ENCODE measurements at places on chromosomes 6 and 20.

DNA sequence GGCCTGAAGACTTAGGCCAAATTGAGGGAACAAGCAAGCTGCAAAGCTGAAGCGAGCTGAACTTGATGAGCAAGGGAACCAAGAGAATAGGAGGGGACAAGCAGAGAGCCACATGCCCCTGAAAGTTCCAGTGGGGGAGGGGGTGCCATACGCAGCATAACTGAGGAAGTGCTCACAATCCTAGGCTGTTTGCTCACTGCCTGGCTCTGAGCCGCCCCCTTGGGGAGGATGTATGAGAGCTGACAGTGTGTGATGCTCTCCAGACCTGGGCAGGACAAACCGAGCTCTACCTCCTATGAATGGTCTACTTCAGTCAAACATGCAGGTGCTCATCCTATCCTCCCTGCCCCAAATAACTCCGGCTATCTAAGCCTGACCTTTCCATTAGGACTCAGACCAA lies 52.1 kb downstream of the FAXC start:
- DNase-seq, result no peak

DNA sequence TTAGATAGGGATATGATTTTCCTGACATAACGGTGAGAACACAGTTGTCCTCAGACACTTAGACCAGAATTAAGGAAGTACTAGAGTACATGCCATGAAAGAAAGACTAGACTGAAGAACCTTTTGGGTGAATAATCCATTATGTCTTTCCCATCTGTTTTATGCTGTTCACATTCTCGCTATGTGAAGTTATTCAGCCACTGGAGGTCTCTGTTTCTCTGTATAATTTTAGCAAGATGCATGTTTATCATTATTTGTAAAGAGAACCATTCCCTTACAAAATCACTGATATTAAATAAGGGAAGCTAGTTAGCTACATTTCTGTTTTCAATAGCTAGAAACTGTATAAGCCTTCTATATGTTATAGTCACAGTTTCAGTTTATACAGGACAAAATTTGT lies 391.9 kb downstream of the CD109 start:
- DNase-seq, result no peak

GRCh38 chr6:99434702-99435530 lies 9.8 kb upstream of the PNISR start:
- DNase-seq, result no peak

DNA sequence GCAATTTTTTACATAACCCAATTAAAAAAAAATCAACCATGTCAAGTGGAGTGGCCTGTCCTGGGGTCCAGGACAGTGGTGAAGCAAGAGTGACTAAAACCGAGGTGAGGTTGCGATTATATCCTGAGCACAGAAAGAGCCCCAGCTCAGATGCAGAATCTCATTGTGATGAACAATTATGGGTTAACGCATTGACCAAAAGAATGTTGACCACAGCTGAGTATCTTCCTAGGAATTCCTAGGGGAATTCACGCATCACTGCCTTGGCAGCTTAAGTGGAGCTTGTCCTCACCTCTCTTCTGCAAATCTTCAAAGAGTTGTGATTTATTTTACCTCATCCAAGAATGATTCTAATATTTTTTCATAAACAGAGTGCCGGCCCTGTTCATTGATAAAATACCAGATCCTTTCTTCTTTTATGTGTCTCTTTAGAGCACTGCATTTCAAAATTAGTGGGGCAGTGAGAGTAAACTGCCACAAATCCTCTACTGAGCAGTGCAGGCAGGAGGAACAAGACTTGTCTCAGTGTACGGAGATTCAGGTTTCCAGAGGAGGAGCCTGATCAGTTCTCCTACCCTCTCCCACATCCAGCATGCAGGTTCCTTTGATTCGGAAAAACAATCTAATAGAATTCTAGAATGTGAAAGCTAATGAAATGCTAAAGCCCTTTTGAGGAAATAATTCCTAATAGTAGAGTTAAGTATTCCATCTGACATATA lies 60.1 kb upstream of the ZNF184 start:
- DNase-seq, result no peak

GRCh38 chr20:33945391-33946081 lies 48.2 kb upstream of the RALY start:
- DNase-seq, result no peak

DNA sequence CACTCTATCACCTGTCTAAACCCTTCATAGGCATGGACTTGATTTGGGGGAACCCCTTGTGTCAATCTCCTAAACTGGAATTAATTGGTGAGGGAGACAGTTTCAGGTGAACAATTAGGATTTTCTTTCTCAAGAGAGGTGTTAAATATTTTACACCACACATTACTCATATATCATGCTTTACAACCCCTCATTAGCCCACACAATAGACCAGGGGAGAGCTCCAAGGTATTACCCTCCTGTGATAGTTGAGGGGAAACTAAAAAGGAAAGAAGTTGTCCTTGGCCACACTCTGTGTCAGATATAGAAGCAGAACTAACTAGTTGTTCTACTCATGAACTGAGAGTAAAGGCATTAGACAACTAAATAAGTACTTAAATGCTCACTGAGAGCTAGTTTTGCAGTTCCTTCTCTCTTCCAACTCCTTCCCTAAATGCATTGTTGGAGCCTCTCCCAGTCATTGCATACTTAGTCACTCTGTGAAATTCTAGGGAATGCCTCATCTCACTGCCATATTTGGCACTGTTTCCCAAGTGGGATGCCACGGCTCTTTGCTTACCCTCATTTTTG lies 183.7 kb upstream of the CEP162 start:
- DNase-seq, result no peak

DNA sequence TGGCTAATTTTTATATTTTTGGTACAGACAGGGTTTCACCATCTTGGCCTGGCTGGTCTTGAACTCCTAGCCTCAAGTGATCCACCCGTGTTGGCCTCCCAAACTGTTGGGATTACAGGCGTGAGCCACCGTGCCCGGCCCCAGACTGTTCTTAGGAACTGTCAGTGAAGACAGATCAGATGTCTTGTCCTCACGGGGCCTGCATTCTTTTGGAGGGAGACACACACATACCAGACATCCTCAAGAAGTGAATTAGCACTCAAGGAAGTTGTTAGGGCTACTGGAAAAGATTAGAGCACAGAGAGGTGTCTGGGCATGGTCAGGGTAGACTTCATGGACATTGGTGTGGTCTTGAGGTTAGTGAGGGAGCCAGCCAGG lies 10.3 kb upstream of the LPIN3 start:
- no peak for DNase-seq

DNA sequence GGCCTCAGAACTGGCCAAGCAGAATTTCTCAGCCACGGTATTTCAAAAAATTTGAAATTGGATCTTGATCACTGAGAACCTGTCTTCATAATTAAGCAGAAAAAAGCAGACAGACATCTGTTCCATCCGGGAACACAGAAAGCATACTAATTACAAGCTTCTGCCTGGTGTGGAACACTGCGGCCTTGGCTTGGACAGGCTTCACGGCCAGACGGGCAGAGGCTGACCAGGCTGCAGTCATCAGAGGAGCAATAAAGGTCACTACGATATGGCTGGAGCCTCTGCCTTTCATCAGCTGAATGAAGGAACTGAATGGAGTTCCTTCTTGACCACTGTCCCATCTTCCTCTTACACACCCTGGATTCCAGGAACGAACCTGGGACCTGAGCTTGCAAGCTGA lies 3.9 kb upstream of the NRSN1 start:
- no peak for DNase-seq

DNA sequence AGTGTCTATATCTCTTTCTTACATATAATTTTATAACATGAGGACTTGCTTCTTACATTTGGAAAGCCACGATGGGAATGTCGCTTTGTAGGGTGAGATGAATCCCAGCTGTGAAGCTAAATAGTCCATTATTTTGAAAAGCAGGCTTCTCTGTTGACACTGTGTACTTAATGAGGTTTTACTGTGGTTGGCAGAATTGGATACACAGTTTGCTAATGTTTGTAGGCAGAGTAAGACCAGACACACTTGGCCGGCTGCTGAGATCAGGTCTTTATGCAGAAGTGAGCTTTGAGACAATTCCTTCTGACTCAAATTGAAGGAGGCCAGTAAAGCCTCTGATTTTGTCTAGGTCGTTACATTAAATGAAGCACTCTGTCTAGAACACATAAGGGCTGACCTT lies 93.0 kb downstream of the NDUFAF5 start:
- no peak for DNase-seq

DNA sequence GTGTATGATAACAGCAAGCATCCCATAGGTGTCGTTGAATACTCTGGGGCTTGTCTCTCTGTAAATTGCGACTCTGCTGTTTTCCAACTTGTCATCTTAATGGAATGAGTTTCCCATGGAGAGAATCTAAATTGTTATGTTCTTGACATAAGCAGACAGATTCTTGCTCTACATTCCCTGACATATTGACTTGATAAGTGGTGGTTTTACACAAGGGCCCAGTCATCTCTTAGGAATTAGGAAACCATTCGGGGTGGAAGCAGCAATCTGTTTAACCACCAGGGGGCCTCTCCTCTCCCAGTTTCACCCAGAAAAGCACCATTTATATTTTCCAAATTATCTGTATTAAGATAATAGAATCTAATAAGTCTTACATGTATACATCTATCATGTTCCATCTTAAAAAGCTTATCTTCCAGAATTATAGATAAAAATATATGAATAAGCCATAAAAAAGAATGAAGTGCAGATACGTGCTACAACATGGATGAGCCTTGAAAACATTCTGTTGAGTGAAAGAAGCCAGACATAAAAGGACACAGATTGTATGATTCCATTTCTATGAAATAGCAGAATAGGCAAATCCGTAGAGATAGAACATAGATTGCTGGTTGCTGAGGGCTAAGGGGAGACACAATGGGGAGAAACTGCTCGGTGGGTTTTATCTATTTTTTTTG lies 23.1 kb upstream of the MROH8 start:
- DNase-seq, result no peak

DNA sequence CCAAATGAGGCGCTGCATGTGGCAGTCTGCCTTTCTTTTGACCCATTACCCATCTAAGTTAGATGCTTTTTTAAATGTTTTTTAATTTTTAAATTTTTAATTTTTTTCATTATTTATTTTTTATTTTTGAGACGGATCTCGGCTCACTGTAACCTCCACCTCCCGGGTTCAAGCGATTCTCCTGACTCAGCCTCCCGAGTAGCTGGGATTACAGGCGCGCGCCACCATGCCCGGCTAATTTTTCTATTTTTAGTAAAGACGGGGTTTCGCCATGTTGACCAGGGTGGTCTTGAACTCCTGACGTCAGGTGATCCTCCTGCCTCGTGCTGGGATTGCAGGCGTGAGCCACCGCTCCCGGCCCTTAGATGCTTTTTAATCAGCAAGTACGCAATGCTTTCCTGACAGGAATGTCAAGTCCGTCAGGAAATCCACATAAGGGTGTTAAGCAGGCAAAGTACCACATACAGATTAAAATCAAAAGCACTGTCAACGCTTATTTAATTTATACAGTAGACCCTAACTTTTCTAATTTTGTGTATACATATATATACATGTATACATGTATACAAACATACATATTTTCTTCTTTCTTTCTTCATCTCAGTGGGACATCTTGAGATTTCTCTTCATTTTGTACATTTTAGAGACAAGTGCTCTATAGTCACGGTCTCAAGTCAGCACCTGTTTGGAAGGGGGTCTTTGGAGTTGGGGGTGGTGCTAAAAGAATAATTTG lies 995 bp upstream of the GSTA4 start:
- DNase-seq, result no peak

- DNase-seq, result no peak
These were observed 29.1 kb downstream of the RSPO3 start for GRCh38 chr6:127147534-127147933.

DNA sequence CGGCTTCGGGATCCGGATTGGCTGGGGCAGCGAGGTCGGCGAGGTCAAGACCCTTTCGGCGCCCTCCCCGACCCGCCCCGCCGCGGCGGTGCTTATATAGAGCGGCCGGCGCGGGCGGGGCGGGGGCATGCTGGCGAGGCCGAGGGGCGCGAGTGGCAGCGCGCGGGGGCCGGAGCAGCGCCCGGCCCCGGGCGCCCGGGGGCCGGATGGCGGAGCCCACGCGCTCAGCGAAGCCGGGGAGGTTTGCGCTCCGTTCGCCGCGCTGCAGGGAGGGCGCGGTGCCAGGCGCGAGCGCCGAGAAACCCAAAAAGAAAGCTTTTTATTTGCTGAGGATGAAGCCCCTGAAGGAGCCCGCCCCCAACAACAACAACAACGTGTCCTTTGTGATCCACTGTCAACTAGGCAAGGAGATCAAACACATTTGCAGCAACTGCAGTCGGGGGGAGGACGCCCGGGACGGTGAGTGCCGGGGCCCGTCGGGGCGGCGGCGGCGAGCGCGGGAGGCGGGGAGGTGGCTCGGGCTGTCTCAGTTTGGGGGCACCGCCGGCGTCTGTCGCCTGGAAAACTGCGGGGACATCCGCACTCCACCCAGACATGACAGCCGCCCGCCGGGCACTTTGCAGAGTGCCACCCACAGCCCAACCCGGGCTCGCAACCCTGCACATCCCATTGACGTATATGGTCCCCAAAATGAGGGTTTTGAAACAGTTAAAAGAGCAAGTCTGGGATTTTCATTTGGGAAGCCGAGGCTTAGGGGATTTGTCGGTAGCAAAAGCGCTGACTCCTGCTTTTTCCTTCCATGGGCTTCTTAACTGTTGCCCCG lies 297.3 kb downstream of the PHACTR1 start:
- DNase-seq, result no peak

DNA sequence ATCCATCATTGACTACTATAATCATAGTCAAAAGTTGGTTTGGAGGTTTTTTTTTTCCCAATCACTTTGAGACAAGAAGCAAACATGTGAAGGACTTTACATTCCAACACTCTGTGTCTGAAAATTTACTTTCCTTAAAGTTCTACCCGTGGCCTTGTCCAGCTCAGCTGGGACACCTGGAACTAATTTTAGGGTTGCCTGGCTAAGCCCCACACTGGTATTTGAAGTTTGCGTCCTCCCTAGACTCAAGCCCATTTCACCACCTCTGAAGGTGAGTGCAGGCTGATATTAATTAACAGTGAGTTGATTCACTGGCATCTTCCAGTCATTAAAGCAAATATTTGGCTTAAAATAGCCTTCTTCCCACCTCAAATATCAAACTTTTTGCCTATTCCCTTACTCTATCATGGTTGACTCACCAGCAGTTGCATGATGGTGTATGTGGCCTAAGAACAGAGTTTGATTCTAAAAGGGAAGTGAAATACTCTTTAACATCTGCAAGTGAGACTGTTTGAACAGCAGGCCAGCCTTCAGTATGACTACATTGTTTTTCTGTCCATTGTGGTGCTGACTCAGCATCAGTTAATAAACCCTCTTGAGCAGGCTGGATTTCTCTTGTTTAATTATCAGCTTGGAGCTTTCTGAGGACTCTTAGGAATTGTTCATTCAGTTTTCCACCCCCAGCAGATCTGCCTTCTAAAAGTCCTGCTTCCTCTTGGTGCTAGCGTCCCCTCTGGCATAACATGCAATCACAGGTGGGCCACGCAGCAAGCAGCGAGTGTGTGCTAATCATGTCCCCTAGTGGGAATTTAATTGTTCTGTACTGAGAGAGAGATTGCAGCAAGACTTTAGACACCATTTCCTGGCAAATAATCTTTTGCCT lies 1.8 kb upstream of the PRDM1 start:
- no peak for DNase-seq

GRCh38 chr6:105357165-105357564 lies 45.7 kb downstream of the PREP start:
- DNase-seq, result no peak
